Suppressor macrophage (primary cell): ENCODE measurements at places on chromosomes 12 and 14.

GRCh38 chr14:93040982-93041381 lies 74.7 kb downstream of the ITPK1 start:
- DNase-seq = no peak

DNA sequence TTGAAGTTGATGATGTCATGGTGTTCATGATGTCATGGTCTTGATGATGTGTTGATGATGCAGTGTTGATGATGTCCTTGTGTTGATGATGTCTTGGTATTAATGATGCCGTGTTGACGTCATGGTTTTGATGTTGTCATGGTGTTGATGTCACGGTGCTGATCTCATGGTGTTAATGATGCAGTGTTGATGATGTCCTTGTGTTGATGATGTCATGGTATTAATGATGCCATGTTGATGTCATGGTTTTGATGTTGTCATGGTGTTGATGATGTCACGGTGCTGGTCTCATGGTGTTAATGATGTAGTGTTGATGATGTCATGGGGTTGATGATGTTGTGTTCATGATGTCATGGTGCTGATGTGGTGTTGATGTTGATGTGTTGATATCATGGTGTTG lies 48.0 kb upstream of the RIMBP2 start:
- DNase-seq = peak; percentile 40

GRCh38 chr12:57541001-57541400 lies 6.0 kb downstream of the DCTN2 start:
- DNase-seq = no peak

DNA sequence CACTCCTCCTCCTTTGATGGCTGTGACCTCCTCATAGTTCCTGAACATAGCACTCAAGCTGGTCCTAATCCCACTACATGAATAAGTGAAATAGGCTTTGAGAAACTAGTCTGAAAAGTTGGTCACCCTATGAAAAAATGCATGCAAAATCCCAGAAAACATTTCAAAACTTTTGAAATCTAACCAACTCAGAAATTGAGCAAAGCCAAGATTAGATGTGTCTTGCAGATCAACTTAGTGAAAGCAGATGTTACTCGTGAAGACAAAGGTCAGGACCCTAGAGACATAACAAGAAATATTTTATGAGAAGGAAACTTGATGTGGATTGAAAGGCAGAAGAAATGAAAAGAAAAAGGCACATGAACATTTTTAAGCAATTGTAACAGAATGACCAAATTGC lies 63.3 kb downstream of the TSHR start:
- DNase-seq = no peak

DNA sequence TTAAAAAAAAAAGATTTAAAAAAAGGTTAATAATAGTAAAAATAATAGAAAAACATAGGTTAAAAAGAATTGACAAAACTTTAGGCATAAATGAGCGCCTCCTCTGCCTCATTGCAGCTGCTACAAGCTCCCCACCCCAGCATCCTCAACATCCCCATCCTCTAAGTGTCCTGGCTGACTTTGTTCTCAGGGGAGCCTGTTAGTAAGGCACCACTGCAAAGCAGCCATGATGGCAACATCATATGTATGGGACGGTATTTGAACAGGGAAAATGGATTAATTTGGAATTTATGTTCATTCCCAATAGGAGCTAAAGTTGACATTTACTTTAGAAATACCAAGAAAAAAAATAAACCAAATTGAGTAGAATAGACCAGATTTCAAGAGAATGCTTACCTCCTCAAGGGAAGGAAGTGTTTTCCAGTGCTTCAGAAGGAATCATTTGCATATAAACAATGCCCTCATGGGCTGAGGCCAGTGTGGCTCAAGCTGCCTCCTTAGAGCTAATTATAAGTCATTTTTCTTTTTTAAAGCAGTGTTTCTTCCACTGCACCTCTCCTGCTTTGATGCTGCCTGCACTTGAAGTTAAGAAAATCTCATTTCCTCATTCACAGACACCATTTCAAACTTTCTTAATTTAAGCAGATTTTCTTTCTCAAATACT lies 59.6 kb downstream of the DACT1 start:
- DNase-seq = no peak

GRCh38 chr12:47650469-47650868 lies 55.4 kb downstream of the RPAP3 start:
- peak; percentile 7 for DNase-seq

- no peak for DNase-seq
Observed at GRCh38 chr12:115095073-115095748, 411.2 kb upstream of the TBX3 start.

GRCh38 chr14:23160924-23161522 lies 22.4 kb downstream of the SLC7A8 start:
- peak; percentile 94 for DNase-seq

GRCh38 chr12:48796976-48797375 lies 8.1 kb upstream of the ADCY6 start:
- DNase-seq = no peak

DNA sequence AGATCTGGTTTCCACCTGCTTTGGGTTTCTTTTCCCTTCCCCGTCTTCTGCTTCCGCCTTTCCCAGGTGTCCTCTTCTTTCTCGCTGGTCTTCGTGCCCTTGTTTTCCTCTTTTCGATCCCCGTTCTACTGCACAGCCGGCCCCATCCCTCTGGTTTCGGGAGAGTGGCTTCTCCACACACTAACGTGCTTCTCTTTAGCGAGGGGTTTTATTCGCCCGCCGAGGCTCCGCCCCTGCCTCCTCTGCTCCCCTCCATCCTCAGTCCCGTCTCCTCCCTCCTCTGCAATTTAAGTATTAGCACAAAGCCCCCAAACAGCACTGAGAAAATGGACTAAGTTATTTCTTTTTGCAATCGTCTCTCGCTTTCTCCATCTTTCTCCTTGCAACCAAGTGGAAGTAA lies at the start of gene SLC7A8:
Gene SLC7A8 (minus strand): TSS at position 182 of the 400 bp plus-strand sequence. CDS start 746 bp downstream, outside the sequence.
- DNase-seq = peak; percentile 84

DNA sequence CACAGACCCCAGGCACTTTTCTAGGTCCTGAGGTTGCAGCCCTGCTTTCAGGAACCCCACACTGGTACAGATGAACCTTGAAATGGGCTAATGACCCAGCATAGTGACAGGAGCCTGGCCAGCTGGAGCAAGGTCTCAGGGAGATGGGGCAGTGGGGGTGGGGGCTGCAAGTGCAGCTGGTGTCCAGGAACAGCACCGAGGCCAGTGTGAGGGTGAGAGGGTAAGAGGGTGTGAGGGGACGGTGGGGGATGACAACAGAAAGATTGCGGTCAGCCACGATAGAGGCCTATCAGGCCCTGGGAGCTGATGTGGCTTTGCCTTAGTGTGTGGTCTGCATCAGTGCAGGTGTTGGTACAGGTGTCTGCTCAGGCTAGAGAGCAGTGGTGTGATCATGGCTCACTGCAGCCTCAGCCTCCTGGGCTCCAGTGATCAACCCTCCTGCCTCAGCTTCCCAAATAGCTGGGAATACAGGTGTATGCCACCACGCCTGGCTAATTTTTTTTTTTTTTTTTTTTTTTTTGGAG lies 59.7 kb downstream of the EP400 start:
- DNase-seq = no peak

DNA sequence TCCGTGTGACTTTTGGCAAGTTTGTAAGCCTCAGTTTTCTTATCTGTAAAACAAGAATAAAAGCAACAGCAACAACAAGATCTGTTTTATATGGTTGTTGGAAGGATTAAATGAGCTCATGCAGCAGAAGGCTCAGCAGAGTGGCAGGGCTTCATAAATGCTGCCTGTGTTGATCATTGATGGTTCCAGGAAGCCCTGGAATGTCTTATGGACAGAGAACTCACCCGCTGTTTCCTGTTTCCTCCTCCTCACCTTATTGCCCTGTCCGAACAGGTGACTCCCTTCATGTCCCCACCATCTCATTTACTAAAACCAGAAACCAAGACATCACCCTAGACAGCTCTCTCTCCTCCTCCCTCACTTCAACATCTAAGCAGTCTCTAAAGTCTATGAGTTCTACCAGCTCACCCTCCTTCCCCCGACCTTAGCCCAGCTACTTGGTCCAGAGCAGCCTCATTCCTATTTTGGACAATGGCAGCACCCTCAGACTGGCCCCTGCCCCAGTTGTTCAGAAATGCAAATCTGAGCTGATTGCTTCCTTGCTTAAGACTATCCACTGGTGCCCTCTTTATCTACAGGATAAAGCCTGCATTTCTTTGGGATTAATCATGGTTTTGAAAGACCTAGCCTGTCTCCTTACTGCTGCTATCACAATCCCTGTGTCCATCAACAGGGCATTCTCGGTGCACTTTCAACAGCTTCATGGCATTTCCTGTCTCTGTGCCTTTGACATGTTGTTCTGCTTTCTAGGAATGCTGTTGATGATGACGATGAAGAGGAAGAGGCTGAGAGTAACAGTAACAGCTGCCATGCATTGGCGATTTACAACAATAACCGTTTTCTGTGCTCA lies 21.4 kb upstream of the GSG1 start:
- DNase-seq = peak; percentile 54

DNA sequence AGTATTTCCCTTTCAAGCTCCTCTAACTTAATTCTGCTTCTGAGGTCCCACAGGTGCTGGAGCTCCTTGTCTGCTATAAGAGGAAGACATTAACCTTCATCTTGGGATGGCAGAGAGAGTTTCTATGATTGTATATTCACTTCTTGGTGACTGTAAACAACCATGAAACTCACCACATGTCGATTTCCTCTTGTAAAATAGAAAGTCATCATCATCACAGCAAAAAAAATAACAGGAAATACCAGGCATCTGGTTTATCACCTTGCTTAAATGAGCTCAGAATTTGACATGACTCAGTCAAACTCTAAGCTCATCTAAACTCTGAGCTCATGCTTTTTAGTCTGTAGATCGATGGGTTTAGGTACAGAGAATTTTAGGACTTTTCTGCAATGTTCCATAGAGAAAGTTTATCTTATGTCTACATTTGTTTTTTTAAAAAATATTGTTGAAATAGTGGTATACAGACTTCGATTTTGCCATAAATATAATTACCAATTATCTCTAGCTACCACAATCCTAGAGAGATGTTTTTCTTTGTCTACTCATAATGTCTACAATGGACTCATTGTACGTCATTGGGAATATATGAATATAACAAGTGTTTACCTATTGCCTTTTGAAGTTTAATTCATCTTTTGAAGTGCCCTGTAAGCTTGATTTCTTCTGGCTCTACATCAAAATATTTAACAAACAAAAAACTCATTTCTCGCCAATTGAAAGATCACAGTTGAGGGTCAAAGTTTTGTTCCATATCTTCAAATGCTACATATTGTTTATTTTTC lies 58.4 kb downstream of the IGF1 start:
- DNase-seq = no peak

- no peak for DNase-seq
Observed at GRCh38 chr12:124406043-124406442, 111.2 kb downstream of the RFLNA start.

GRCh38 chr12:45725631-45726602 lies 3.6 kb upstream of the ARID2 start:
- peak; percentile 52 for DNase-seq

DNA sequence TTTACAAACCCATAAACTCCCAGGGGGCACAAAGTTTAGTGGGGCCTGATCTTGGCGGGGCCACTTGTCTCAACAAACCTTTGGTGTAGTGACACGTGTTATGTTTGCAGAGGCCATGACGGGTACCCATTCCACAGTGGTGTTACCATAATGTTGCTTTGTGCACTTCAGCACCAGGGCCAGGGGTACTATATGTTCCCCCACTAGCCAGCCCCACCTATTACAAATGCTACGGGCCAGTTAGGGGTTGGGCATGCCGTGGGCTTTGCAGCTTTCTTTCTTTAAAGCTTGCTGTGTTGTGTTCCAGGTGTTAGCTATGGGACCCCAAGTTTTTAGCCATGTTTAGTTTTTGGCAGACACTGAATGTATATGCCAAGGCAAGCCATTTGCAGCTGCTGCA lies 30.8 kb upstream of the G2E3 start:
- no peak for DNase-seq

DNA sequence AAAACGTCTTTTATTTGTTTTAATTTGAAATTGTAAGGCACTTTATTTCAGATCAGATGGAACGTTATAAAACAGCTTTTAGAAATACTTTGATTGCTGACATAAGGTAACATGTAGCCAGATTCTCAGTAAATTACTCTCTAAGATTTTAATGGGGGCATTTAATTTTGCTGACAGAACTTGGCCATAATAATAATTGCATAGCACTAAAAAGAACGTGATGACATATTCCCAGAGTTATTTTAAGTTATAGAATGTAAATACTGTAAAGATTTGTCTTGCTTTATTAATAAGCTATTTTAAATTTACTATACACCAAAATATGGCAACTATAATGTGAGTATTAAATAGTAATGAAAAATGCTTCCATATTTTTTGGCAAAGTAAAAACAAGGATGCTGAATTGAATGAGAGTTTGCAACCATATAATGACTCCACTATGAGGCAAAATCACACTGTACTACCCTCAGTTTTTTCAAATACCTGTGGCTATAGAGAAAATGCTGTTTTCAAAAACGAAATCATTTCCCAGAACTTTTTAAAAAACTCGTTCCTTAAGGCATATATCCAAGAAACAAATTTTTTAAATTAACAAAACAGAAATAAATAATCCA lies 876 bp downstream of the LUM start:
- DNase-seq = no peak

DNA sequence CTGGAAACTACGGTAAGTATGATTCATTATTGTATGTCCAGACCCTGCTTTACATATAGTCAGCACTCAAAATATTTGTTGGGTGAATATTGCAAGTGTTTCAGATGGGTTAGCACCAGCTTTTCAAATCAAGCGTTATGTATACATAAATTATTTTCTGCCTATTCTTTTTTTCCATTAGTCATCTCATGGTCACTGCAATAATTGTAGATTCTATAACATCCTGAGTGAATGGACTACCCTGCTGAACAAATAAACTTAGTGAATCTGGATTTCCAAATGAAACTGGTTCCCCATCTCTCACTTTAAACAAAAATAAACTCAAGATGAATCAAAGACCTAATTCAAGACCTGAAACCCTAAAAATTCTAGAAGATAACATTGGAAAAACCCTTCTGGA lies 152.3 kb downstream of the DIO2 start:
- DNase-seq = no peak

- DNase-seq = no peak
Observed at GRCh38 chr12:100528471-100529127, 44.9 kb upstream of the GAS2L3 start.

DNA sequence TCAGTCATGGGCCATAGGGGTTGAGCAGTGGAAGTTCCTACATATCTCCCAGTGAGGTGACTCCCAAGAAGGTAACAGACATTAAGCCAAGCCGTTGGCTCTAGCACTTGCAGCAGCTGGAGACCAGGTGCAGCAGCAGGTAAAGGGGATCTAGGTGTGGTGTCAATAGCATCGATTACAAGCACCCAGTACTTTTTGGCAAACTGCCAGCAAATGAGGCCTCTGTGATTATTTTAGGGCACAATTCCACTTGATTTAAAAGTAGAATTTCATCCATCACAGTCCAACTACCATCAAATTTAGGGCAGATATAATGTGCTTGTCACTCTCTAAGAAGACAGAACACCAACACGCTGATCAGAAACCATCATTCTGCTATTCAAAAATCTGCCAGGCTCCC lies 224.1 kb upstream of the EGLN3 start:
- no peak for DNase-seq
